ENCODE measurements at places on chromosomes 2 and 18.

DNA sequence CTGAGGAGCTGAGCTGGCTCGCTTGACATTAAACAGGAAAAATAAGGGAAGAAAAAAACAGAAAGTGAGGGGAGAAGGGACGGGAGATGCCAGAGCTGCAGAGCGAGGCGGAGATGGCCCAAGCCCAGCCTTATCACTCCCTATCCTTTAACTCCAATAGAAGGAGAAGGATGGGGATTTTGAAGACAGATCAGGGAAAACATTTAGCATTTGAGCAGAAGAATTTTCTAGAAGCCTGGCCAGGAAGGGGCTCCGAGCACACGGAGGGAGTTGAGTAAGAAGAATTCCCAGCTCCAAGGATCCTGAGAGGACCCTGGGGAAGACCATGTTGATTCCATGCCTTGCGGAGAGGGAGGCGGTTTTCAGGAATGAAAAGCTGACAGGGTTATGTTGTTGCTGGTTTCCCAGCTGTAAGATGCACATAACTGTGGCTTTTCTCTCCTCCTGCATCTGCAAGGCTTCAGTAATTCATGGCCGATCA is 35.6 kb downstream of the TWIST2 start:
- peak; percentile 68 for DNase-seq

DNA sequence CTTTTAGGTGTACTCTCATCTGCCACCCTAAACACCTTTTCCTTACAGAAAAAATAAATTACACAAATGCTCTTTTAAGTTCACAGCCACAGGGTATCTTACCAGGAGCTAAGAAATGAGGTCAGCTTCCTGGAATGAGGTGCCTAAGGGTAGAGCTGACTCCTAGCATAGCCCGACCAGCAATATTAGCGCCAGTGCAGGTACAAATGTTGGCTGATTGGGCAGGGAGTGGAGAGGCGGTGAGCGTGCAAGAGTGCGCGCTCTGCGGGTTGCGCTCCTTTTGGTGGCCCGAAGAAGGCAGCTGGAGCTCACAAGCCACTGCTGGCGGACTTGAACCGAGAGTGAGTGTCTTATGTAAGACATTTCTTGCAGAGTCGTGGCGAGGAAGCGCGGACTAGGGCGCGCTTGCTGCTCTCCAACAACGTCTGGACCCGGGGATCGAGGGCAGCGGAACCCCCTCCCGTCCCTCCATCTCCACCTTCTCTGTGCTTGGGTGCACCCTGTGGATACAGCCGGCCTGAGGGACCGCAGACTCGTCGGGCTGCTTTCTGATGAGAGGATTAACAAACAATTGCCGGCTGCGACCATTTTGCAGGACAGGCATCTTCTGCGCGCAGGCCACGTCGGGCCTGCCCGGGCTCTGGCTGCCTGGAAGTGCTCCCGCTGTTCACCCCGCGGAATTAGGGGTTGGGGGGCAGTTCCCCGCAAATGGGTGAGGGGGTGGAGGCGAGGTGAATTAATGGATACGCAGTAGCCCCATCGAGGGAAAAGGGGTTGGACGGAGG is 17.3 kb downstream of the BOLA3 start:
- DNase-seq: no peak

DNA sequence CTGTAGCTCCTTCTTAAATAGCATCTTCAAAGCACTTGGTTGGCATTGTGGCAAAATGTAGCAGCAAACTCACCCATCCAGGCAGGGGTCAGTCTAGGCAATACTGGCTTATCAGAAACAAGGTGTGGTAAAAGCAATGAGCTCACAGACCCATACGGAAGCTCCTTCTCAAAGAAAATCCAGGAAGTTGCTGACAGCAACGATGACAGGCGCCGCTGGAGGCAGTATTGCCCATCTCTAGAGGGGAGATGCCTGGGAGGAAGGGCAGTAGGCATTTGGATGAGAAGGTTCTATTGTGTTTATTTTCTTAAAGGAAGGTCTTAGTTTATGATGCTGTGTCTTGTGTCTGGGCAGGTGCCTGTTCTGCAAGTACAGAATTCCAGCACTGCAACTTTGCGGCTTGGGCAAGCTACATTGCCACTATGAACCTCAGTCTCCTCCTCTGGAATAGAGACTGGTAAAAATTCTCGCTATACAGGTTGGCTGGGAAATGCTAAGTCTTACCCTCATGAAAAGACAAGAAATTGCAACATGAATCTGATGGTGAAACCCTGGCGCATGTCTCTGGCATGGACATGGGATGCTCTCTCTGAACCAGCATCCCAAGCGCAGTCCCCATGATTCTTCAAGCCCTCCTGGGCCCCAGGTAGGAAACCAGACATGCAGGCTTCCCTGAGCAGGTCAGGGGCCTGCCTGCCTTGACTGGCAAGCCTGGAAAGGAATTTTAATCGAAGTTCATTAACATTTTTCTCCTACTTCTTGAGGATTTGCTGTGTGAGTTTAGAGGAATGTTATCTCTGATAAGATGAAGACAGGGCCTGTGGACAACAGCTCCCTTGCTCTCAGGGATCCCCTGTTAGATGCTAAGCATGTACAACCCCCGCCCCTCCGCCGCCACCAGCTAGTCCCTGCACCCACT is 156.0 kb downstream of the TFCP2L1 start:
- no peak for DNase-seq

DNA sequence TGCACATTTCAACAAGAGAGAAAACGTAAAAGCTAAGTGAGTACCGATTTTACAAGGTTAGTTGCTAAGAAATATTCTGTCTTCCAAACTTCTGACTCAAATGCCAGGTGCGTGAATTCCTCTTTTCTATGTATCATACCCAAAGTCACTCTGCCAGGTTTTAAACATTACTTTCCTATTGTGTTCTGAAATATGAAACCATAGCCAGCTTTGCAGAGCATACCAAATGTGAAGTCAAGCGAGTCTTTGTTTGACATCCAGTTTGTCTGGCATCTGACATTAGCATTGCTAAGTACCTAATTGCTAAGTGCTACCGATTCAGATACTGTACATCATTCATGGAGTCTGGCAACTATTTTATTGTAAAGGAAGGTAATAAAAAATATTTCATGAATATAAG is 321.9 kb upstream of the GALNT5 start:
- no peak for DNase-seq

DNA sequence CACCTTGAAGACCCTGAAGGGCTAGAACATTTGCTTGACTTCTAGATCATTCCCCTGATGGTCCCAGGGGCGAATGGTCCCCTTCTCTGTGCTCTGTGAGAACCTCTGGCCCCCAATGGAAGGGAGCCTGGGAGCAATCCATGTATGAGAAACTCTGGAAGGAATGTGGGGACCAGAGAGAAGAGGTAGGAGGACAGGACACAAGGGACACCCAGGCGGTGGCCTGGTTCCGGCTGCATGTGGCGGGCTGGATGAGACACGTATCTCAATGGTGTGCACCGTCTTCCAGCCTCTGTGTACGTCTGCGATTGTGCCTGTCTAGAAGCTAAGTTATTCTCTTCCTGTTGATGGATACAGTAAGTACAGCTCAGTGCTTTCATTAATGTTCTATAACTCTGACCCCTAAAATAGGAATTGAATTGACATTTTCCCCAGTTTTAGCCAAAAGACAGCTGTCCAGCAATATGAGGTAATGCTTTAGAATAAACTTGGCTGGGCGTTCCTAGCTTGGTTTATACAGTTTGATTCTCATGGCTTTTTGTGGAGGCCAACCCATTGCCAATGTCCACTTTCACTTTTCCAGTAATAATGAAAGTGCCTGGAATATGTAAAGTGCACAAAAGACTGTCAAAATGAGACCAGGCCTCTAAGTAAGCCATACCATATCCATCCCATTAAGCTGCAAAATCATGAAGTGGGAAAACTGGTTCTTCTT is 30.1 kb upstream of the COPS8 start:
- DNase-seq: no peak

GRCh38 chr2:218386505-218387368 is 4.7 kb downstream of the SLC11A1 start:
- no peak for DNase-seq

GRCh38 chr2:240284503-240285259 is 144.2 kb upstream of the OTOS start:
- DNase-seq: no peak

All from stromal cell of bone marrow (primary cell).